CD4-positive, alpha-beta memory T cell (primary cell): ENCODE measurements at places on chromosomes 2 and 18. TPM values are rescaled to one million over a fixed set of nuclear protein-coding genes. Genes with fewer than 3 reads are reported as not detected.

DNA sequence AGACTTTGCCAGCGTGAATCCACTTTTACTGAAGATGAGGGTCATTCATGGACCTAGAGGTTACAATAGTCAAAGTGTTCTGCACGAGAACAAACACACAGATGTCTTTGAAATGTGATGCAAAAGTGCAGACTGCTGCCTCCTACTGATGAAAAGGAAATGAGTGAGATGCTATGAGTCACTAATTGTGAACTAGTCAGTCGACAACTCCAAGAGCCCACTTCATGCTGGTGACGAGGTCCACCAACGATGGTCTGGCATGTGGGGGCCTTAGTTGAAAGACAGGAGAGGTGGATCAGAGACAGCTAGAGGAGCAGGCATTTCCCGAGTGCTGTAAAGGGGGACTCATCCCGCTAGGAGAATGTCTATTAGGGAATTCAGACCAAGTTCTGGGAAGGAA is 17.1 kb upstream of the ZNF236 start:
- H3K27me3 ChIP-seq, result peaks cover 6% of the 10 kb centered on the region
- H3K36me3 ChIP-seq, result no peaks in the 10 kb centered on the region
- DNase-seq, result no peak
- no peak overlapping the region for H3K4me3 ChIP-seq

DNA sequence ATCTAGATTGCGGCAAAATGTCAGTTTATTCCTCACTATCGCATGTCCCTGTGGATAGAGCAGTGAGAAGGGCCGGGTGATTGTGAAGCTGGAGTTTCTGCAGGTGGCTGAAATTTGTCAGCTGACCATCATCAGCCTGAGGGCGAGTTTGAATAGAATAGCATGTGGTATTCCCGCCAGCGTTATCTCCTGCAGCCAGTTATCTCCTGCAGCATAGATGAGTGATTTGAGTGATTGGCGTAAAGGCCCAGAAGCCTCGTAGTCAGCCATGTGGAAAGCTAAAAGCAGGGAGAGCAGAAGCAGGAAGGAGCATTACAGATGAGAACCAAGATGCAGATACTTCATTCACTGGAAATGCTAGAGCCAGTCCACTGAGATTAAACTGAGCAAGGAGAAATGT is 65.5 kb downstream of the CABLES1 start:
- H3K36me3 ChIP-seq, result no peaks in the 10 kb centered on the region
- H3K27ac ChIP-seq, result no peak overlapping the region
- no peak overlapping the region for H3K4me3 ChIP-seq

GRCh38 chr2:109396202-109397180 is 217.3 kb downstream of the SEPTIN10 start:
- H3K36me3 ChIP-seq, result no peaks in the 10 kb centered on the region
- H3K4me3 ChIP-seq, result no peak overlapping the region
- no peaks in the 10 kb centered on the region for H3K4me1 ChIP-seq
- H3K27me3 ChIP-seq, result no peaks in the 10 kb centered on the region
- no peak overlapping the region for H3K27ac ChIP-seq

GRCh38 chr2:65366595-65367125 is 65.7 kb downstream of the SPRED2 start:
- no peak overlapping the region for H3K27ac ChIP-seq
- no peak for DNase-seq
- no peaks in the 10 kb centered on the region for H3K27me3 ChIP-seq
- H3K36me3 ChIP-seq, result no peaks in the 10 kb centered on the region

DNA sequence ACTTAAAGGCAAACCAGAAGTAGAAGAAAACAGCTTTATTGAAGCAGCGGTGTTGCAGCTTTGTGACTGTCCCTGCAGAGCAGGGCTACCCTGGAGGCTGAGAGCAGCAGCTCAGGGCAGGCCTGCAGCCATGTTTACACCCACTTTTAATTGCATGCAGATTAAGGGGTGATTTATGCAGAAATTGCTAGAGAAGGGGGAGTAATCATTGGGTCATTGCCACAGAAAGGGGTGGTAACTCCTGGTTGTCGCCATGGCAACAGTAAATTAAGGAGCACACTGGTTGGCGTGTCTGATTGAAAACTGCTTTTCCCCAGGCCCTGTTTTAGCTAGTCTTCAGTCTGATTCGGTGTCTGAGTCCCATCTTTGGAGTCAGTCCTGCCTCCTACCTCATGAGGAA is 195.4 kb upstream of the HDAC4 start:
- peaks cover 4% of the 10 kb centered on the region for H3K4me1 ChIP-seq
- no peaks in the 10 kb centered on the region for H3K36me3 ChIP-seq
- DNase-seq, result no peak
- no peak overlapping the region for H3K4me3 ChIP-seq

GRCh38 chr18:22974001-22974400 is 40.9 kb downstream of the RBBP8 start:
- no peaks in the 10 kb centered on the region for H3K4me1 ChIP-seq
- H3K36me3 ChIP-seq, result no peaks in the 10 kb centered on the region
- no peak overlapping the region for H3K4me3 ChIP-seq

GRCh38 chr2:64007924-64008323 is 11.3 kb downstream of the VPS54 start:
- no peaks in the 10 kb centered on the region for H3K27me3 ChIP-seq
- DNase-seq, result no peak
- no peak overlapping the region for H3K4me3 ChIP-seq

GRCh38 chr2:1605102-1606045 is 138.9 kb downstream of the PXDN start:
- H3K27ac ChIP-seq, result no peak overlapping the region
- no peaks in the 10 kb centered on the region for H3K27me3 ChIP-seq
- H3K4me1 ChIP-seq, result no peaks in the 10 kb centered on the region
- H3K36me3 ChIP-seq, result no peaks in the 10 kb centered on the region
- no peak for DNase-seq

SERPINB2 gene
- total RNA-seq, result 1.2 TPM

FIGN gene
- not detected for total RNA-seq

G6PC2 gene
- total RNA-seq, result not detected

CAPN14 gene
- total RNA-seq, result 0.61 TPM

DTNA gene
- not detected for total RNA-seq
